ENCODE measurements at places on chromosomes 2 and 18. TPM values are rescaled to one million over a fixed set of nuclear protein-coding genes. Genes with fewer than 3 reads are reported as not detected.

TAF1B gene
- total RNA-seq: 14.5 TPM

MDH1B gene
- 1.9 TPM for total RNA-seq

UGT1A4 gene
- total RNA-seq: not detected

IL1B gene
- total RNA-seq: not detected

GIGYF2 gene
- total RNA-seq: 40.9 TPM

DNA sequence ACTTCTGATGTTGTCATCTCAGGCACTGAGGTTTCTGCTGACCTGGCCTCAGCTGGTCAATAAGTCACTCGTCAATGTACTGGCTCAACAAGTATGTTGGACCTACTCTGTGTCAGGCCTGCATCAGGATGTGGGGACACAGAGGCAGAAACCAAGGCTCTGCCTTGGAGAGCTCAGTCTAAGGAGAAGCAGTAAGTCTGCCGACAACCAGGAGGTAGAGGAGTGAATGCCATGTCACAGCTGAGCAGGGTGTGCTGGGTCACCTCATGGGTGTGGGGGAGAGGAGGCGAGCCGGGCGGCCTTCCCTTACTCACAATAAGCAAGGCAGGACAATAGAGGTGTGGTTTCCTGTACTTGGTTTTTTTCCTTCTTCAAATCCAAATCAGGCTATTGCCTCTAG, 75.8 kb downstream of the COLEC12 start:
- peak overlapping the region; percentile 16 for H3K27ac ChIP-seq
- no peak overlapping the region for H3K4me3 ChIP-seq
- H3K27me3 ChIP-seq: no peaks in the 10 kb centered on the region
- H3K36me3 ChIP-seq: no peaks in the 10 kb centered on the region

- no peak overlapping the region for H3K4me3 ChIP-seq
- H3K27me3 ChIP-seq: no peaks in the 10 kb centered on the region
- no peaks in the 10 kb centered on the region for H3K36me3 ChIP-seq
- H3K4me1 ChIP-seq: peaks cover 5% of the 10 kb centered on the region
- H3K27ac ChIP-seq: no peak overlapping the region
- no peak for DNase-seq
Observed at GRCh38 chr18:45373286-45373880, 241.9 kb upstream of the SLC14A2 start.

- no peaks in the 10 kb centered on the region for H3K27me3 ChIP-seq
- peak; percentile 83 for DNase-seq
- peaks cover 5% of the 10 kb centered on the region for H3K4me1 ChIP-seq
- no peaks in the 10 kb centered on the region for H3K36me3 ChIP-seq
- H3K27ac ChIP-seq: no peak overlapping the region
- no peak overlapping the region for H3K4me3 ChIP-seq
Observed at GRCh38 chr18:75475228-75475627, 47.7 kb upstream of the SMIM21 start.

GRCh38 chr2:180706694-180707093, 273.7 kb upstream of the UBE2E3 start:
- H3K36me3 ChIP-seq: no peaks in the 10 kb centered on the region
- no peak for DNase-seq
- H3K27ac ChIP-seq: no peak overlapping the region
- H3K4me1 ChIP-seq: peaks cover 4% of the 10 kb centered on the region

- H3K27me3 ChIP-seq: no peaks in the 10 kb centered on the region
- DNase-seq: no peak
- no peaks in the 10 kb centered on the region for H3K4me1 ChIP-seq
- no peak overlapping the region for H3K4me3 ChIP-seq
Observed at GRCh38 chr2:151287513-151288250, 1.8 kb downstream of the NMI start.

DNA sequence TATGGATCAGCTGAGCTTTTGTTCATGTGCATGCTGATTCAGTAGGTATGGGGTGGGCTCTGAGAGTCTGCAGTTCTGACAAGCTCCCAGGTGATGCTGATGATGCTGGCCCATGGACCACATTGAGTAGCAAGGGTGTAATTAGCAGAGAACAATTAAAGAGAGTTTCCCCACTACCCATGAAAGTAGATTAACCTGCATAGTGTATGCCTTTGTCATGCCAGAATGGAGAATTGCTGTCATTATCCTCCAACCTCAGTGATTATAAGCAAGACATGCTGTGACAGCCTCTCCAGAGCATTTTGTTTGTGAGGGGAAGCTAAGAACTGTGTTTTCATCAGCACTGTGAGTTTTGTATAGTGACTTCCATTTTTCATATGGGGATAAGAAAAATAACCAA, 59.5 kb upstream of the LYPD1 start:
- H3K4me1 ChIP-seq: no peaks in the 10 kb centered on the region
- no peaks in the 10 kb centered on the region for H3K27me3 ChIP-seq
- H3K27ac ChIP-seq: no peak overlapping the region

Data from astrocyte (in vitro differentiated cells and primary cell).